Caco-2 (cell line): ENCODE measurements at places on chromosomes 5 and 9. TPM values are rescaled to one million over a fixed set of nuclear protein-coding genes. Genes with fewer than 3 reads are reported as not detected.

DNA sequence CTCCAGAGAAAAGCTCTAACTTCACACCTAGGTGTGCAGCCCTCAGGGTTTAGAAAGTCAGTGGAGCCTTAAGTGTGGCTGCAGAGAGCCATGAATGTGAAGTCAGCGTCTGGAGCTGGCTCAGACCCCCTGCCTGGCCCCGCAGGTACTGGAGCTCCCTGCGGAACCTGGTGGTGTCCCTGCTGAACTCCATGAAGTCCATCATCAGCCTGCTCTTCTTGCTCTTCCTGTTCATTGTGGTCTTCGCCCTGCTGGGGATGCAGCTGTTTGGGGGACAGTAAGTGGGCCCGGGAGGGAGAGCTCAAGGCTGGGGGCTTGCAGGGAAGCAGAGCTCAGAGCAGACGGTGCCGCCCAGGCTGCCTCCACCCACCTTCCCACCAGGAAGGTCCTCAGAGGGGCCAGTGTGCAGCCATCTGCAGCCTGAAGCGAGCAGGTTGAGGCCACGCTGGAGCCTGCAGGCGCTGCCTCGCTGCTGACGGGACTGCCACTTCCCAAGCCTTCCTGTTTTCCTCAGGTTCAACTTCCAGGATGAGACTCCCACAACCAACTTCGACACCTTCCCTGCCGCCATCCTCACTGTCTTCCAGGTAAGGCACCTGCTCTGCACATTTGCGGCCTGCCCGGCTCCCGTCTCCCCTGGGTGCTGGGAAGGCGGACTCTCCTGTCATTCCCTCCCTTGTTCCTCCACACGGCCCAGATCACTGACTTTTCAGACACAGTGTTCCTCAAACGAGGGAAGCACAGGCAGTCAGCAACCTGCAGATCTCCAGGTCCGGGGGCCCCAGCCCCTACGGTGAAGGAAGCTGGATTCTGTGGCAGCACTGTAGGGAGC is 108.9 kb downstream of the CACNA1B start:
- no peak for DNase-seq
- 0 out of 2 replicates have a peak, but pooled peaks cover 8% of the 10 kb centered on the region for H3K4me1 ChIP-seq
- H3K36me3 ChIP-seq: no peaks in the 10 kb centered on the region
- no peak overlapping the region for H3K4me3 ChIP-seq
- H3K27ac ChIP-seq: no peak overlapping the region

DNA sequence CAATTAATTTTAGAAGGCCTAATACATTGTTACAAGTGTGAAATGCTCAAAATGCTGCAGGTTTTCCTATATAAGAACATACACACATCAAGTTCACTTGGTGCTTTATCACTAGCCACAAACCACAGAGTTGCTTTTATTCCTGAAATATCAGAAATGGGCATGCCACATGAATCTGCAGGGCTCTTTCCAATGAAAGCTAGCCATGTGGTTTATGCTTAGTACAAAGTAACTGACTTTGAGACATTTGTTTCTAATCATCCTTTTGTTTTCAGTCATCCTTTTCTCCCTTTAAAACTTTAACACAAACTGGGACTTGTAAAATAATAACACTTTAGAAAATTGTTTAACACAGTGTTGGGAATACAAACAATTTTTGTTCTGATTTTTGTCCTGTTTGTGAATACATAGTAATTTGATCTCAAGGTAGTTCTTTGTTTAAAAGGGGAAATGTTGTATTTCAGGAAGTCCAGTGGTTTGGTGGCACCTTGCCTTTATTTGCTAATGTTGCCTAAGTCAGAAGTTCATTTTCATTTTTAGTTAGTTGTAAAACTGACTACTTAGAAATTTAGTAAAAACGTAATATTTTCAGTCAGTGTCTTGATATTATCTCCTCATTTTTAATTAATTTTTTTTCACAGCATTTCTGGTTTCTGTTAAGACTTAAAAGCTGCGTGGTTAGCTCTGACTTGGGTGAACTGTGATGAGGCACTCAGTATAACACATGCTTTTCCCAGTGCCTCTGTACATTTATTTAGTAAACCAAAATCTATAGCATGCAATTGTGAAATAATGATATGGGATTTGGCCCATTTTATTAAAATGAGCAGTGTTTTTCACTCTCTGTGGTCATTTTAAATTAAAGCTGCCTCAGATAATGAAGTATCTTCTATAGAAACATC is 18.6 kb downstream of the PRDM6 start:
- no peaks in the 10 kb centered on the region for H3K4me1 ChIP-seq
- H3K27me3 ChIP-seq: no peaks in the 10 kb centered on the region
- no peak overlapping the region for H3K27ac ChIP-seq

DNA sequence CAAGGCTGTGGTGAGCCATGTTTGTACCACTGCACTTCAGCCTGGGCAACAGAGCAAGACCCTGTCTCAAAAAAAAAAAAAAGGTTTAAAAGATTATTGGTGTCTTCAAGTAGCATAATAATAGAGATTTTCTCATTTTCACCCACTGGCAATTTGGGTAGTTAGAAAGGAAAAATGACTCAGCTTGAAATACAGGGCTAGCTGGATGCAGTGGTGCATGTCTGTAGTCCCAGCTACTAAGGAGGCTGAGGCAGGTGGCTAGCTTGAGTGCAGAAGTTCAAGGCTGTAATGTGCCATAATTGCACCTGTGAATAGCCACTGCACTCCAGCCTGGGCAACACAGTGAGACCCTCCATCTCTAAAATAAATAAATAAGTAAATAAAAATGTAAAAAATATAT is 111.1 kb downstream of the ARRDC3 start:
- no peak for DNase-seq
- no peak overlapping the region for H3K27ac ChIP-seq
- H3K36me3 ChIP-seq: no peaks in the 10 kb centered on the region
- no peaks in the 10 kb centered on the region for H3K27me3 ChIP-seq
- H3K4me1 ChIP-seq: no peaks in the 10 kb centered on the region
- no peak overlapping the region for H3K4me3 ChIP-seq

- H3K27me3 ChIP-seq: no peaks in the 10 kb centered on the region
- H3K36me3 ChIP-seq: no peaks in the 10 kb centered on the region
- H3K27ac ChIP-seq: no peak overlapping the region
These were observed 33.4 kb upstream of the PCA3 start for GRCh38 chr9:76730801-76731200.

GRCh38 chr5:86679949-86680348 is 62.2 kb downstream of the COX7C start:
- DNase-seq: no peak
- no peaks in the 10 kb centered on the region for H3K27me3 ChIP-seq
- H3K27ac ChIP-seq: no peak overlapping the region
- no peaks in the 10 kb centered on the region for H3K4me1 ChIP-seq
- H3K4me3 ChIP-seq: no peak overlapping the region

Gene PCDHGA10
- total RNA-seq: 2.9 and 3.6 TPM in 2 replicates

DNA sequence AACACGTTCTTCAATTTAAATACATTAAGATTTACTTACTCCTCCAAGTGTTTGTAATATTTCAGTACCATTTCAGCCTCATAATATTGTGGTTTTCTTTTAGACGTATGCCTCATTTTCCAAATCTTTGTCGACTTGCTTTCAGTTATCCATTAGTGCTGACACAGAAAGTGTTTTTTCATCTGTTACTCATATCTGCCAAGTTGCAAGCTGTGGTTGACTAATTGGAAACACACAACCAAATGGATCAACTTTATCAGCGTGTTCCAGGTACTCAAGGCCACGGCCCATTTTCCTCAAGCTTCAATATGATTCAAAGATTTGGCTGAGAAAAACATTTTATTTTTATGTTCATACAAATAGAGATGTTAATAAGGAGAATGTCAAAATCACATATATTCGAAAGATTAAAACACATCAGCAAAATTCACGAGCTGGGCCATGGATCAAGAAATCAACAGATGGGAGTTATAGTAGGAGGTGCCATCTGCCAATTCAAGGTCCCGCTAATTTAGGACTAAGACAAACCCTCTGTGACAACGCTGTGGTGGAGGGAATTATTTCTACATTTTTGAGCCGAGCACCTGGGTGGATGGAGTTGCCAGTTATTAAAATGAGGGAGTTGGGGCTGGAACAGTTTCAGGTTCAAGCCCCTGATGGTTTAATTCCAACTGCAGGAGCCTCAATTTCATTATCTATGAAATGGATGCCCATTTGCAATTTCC is 27.2 kb upstream of the CCNJL start:
- no peaks in the 10 kb centered on the region for H3K27me3 ChIP-seq
- DNase-seq: no peak
- no peaks in the 10 kb centered on the region for H3K4me1 ChIP-seq
- no peaks in the 10 kb centered on the region for H3K36me3 ChIP-seq
- no peak overlapping the region for H3K4me3 ChIP-seq

DNA sequence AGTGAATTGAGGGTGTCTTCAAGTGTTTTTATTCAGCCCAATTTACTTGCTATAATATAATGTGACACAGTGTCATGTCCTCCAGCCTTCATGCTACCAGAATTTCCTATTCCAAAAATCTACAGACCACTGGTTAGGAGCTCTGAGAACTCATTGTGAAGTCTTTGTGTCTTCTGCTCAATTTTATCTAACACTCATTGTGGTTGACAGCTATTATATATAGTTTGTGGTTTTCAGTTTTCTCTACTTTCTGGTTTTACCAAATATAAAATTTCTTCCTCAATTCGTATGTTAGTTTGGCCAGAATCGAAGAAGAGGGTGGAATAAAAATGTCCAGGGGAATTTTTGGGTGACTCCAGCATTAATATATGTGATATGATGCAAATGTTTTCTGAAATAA is 509.3 kb upstream of the NUDT12 start:
- no peaks in the 10 kb centered on the region for H3K36me3 ChIP-seq
- H3K27me3 ChIP-seq: no peaks in the 10 kb centered on the region
- H3K27ac ChIP-seq: no peak overlapping the region
- H3K4me1 ChIP-seq: no peaks in the 10 kb centered on the region
- no peak overlapping the region for H3K4me3 ChIP-seq
- DNase-seq: no peak

Gene HAVCR2
- 0.32 and 0.41 TPM in 2 replicates for total RNA-seq

Gene ACOT12
- total RNA-seq: 1.4 TPM in 2 replicates

Gene IL5
- total RNA-seq: not detected in 2 replicates

DNA sequence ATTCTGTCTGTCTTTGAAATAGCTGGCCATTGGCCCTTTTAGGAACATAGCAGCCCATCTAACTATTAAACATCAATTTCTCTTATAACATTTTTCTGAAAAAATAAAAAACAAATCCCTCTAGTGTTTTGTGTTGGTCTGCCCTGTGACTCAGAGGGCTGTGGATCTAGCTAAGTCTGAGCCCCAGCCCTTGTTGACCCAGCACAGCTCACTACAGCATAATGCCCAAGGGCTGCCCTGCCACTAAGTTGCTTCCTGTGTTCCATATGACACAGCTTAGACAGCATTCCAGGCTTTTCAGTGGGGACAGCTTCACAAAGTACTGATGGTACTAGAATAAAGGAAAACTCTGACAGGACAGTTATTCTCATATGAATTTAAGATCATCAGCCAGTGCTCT is 136.0 kb downstream of the SCAMP1 start:
- no peak for DNase-seq
- H3K36me3 ChIP-seq: no peaks in the 10 kb centered on the region; the same call in 1 of the 2 replicates
- no peak overlapping the region for H3K4me3 ChIP-seq
- peaks cover 32% of the 10 kb centered on the region for H3K4me1 ChIP-seq

DNA sequence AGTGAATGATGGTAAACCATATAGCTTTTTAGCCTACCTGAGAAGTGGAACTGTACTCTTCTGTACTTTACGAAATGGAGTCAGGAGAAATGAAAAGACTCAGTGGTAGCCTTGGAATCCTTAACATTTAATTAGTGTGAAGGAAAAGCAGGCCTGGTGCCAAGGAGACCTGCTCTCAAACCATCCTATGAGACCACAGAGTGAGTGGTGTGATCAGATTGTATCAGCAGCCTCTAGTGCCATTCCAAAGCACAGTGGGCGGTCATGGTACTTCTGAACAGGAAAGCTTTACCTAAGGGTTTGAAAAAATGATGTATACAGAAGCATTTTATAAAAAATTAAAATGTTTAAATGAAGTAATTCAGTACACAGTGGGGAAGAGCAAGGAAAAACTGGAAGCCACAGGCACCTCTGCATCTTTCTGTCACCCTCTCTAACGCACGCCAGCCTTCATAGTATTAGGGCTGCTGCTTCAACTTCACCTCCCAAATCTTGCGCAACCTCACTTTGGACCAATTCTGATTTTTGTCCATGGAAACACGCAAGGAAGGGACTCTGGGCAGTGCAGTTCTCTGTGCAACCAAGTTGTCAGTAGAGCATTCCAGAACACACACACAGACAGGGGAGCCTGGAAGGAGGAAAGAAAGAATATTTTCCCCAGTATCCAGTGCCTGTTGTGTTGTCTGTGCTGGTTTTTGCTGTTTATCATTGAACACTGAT is 203.7 kb downstream of the SH3GL2 start:
- no peaks in the 10 kb centered on the region for H3K36me3 ChIP-seq
- no peaks in the 10 kb centered on the region for H3K4me1 ChIP-seq
- DNase-seq: no peak
- no peak overlapping the region for H3K27ac ChIP-seq
- H3K27me3 ChIP-seq: no peaks in the 10 kb centered on the region
- H3K4me3 ChIP-seq: no peak overlapping the region

DNA sequence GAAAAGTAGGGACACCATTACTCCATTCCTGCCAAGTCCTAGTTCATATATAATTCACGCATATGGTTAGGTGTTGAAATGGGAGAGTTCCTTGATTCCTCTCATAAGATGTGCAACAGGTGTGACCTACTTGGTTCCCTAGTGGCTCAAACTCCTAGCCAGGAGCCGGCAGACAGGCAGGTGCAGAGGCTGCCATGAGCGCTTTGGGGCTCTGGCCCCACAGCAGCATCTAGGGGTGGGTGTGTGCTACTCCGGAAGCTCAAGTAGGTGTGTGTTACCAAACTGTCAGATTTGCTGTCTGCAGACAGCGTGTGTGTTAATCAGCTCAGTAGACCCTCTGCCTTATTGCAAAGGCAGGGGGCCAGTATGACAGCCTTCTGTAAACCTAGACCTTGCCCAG is 1652.4 kb upstream of the ACO1 start:
- no peaks in the 10 kb centered on the region for H3K27me3 ChIP-seq
- H3K27ac ChIP-seq: no peak overlapping the region
- peak; percentile 42 for DNase-seq
- H3K36me3 ChIP-seq: no peaks in the 10 kb centered on the region
- H3K4me1 ChIP-seq: no peaks in the 10 kb centered on the region

- DNase-seq: no peak
- H3K4me1 ChIP-seq: no peaks in the 10 kb centered on the region
- no peak overlapping the region for H3K4me3 ChIP-seq
- no peaks in the 10 kb centered on the region for H3K27me3 ChIP-seq
These were observed 361.0 kb downstream of the FGF10 start for GRCh38 chr5:44028226-44028625.

DNA sequence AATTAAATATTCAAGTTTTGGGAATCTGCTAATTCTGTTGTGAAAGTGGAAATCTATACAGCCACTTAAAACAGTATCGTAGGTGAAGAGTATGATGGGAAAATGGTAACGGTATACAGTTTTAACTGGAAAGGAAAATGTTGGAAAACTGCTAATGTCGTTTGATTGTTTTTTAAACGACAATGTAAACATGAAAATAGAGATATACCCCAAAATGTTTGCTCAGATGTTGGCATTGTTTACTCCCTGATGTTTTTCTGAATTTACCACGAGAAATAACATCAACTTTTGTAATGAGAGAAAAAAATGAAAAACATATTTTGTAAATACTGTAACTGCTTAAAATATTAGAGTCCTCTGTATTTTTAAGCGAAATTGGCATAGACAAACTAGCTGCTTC is 2.7 kb downstream of the MATR3 start:
- no peak for DNase-seq
- no peaks in the 10 kb centered on the region for H3K27me3 ChIP-seq
- H3K4me1 ChIP-seq: peaks cover 19% of the 10 kb centered on the region
- no peaks in the 10 kb centered on the region for H3K36me3 ChIP-seq
- peak overlapping the region; percentile 99 for H3K27ac ChIP-seq
